ENCODE measurements at places on chromosomes 5 and 9.

DNA sequence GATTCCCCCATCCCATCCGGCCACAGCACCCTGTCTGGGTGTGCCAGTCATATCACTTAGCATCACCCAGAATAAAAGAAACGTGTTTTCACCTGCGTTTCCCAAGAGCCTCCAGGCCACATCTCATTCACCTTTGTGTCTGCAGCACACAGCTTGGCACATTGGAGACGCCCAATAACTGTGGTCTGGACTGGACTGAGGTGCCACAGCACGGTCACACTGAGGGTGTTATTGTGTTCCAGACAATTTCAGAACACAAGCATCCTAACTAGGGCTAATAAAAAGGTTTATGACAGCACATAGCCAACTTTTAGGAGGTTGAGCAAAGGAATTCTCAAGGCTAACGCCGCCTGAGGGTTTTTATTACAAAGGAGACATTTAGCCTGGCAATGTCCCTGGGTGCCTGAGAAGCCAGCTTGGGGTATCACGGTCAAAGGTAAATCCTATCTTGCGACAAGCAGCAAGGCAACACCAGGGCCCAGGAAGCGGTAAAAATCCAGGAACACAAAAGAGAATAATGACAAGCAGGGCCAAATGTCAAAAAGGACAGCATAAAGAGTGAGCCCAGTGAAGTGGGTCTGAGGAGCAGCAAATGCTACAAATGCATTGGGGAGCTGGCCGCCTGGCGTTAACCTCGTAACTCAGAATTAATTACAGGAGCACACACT is 3.4 kb downstream of the EPB41L4B start:
- no peak for DNase-seq

- DNase-seq, result no peak
Observed at GRCh38 chr5:53151713-53152458, 42.3 kb upstream of the MOCS2 start.

DNA sequence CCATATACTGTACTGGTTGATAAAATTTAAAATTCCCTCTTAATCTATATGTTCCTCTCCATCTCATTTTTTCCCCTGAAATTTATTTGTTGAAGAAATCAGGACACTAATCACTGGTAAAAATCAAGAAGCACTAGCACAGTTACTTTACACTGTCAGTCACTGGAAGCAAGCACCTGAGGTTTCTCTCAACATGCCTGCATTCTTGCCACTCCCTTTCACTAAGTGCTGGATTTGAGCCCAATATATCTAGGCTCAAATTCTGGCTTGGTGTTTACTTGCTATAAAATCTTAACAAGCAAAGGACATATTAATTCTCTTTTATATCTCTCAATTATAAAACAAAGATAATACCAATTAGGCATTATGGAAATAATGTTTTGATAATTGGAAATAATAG is 58.6 kb downstream of the DIAPH1 start:
- no peak for DNase-seq

GRCh38 chr5:143418140-143418866 is 14.8 kb upstream of the NR3C1 start:
- DNase-seq, result no peak

GRCh38 chr5:75044406-75044805 is 8.0 kb downstream of the GCNT4 start:
- DNase-seq, result peak; percentile 64

DNA sequence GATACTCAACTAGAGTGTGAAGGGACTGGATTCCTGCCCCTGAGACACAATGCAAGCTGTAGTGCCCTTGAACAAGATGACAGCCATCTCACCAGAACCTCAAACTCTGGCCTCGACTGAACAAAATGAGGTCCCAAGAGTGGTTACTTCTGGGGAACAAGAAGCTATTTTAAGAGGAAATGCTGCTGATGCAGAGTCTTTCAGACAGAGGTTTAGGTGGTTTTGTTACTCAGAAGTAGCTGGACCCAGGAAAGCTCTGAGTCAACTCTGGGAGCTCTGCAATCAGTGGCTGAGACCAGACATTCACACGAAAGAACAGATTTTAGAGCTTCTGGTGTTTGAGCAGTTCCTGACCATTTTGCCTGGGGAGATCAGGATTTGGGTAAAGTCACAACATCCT is 2.4 kb downstream of the ZNF483 start:
- DNase-seq, result no peak

- no peak for DNase-seq
Observed at GRCh38 chr5:137833463-137833862, 34.2 kb upstream of the MYOT start.
